Stimulated activated CD4-positive, alpha-beta T cell treated with anti-CD3 and anti-CD28 coated beads, Interleukin-2, amount 100 ng/mL, for 24 hours (primary cell): ENCODE measurements at places on chromosomes 11 and 22.

DNA sequence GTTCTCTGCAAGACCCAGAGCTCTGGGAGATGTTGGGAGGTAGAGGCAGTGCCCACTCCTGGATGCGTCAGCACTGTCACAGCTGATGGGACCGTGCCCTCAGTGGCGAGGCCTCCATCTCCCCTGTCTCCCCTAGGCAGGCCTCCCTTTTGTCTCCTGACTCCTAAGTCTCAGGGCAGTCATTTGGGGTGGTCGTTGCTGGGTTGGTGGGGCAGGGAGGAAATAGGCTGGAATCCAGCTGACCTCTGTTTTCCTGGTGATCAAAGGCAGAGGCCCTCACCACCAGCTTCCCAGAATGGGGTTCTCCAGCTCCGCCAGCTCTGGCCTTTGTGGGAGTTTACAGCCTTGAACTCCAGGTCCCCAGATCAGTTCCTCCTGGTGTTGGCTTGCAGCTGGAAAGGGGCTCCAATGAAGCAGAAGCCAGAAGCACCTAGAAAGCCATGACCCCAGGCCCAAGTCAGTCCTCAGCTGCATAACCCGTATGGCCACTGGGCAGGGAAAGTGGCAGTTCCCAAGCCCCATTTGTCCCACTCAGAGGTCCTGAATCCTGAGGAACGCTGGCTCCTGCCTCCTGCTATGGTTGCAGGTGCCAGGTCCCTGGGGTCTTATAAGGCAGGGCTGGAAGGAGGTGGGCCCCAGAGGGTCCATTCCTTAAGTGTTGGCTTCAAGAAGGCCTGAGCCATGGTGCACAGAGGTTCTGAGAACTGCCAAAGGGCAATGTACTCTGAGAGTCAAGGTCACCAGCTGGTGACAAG, 7.3 kb upstream of the FXYD2 start:
- peak; percentile 13 for DNase-seq

GRCh38 chr11:1844221-1845094, 5.7 kb downstream of the TNNI2 start:
- DNase-seq: peak; percentile 59

- no peak for DNase-seq
Measured at GRCh38 chr22:38051261-38051660, 5.9 kb upstream of the PICK1 start.

DNA sequence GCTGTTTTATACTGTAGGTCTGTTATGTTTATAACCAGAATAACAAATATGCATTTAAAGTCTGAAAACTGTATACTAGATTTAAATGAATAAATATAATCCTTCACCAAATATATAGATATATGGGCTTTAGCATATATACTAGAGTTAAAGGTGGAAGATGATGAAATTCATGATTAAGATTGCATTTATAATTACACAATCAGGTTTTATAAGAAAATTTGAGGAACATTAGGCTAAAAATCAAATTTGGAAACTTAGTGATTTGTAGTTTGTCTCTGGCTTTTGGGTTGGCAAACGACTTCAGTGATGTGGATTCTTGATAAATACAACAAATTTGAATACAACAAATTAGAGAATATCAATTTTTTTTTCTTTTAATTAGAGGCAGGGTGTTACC, 10.0 kb downstream of the BCL2L13 start:
- DNase-seq: no peak

GRCh38 chr11:106480581-106481190, 403.2 kb downstream of the AASDHPPT start:
- DNase-seq: no peak

GRCh38 chr22:43044290-43044712, 29.4 kb upstream of the PACSIN2 start:
- DNase-seq: no peak

DNA sequence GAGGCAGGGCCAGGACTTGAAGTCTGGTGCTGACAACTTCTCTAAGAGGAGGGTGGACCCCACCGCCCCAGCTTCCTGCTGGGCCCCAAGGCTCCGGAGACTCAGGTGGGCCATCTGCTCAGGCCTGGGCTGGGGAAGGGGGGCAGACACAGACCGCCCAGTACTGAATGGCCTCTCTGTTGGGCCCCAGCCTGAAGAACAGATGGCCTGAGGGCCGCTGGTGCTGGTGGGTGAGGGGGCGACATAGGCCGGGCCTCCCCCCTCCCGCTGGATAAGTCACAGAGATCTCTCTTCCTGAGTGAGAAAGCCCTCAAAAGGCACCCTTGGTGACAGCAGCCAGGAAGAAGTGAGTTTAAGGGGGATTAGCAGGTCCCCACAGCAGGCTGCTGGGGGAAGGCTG, 12.5 kb upstream of the TP53I11 start:
- no peak for DNase-seq

- peak; percentile 25 for DNase-seq
Measured at GRCh38 chr11:123020968-123021367, 39.3 kb upstream of the BSX start.

DNA sequence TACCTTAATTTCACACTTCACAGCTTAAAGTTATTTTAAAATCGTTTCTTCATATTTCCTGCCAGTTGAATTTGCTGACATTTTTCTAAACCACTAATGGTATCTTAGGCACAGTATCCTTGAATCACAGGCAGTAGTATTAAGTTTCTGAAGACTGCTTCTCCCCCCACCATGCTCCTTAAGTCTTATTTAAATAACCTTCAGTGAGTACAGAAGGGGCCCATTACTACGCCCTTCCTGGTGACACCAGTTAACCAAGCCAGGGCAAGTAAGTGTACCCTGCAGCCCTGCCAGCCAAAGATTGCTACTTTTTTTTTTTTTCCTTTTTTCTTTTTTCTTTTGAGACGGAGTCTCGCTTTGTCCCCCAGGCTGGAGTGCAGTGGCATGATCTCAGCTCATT, 19.9 kb downstream of the KDM2A start:
- DNase-seq: no peak

DNA sequence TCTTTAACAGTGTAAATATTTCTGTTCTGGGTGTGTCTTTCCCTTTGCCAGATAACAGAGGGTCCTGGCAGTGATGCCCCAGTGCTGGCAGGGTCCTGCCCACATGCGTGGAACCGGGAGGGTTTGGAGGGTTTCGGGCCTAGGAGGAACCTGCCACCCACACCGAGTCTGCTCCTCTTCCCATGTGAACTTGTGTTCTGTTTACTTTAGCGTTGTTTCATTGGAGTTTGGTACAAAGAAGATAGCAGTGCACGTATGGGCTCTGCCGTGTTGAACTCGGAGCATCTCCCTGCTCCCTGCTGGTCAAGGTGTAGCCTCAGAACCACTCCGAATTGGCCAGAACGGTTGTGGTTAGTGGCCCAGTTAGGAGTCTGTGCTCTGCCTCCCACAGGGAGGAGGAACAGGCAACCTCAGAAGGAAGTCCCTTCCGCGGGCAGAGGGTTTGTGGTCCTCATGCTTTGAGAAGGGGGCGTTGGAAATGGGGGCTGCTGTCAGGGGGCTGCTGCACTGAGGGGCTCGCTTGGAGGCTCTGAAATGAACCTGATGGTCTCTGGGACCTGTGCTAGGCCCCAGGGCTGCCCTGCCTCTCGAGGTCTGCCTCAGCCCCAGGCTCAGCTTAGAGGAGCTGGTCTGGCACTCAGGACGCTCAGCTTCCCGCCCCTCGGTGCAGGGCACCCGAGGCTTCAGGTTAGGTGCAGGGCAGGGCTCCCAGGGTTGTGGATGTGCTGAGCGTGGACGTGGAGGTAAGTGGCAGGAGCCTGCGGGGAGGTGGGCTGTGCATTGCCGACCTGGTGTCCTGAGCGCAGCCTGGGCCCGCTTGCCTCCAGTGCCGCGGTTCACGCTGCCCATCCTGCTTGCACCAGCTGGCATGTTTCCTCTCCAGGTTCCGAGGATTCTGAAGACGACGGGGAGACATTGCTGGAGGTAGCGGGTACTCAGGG, 10.4 kb downstream of the PHRF1 start:
- no peak for DNase-seq

- DNase-seq: no peak
Measured at GRCh38 chr22:31085493-31085824, 4.3 kb downstream of the SMTN start.

DNA sequence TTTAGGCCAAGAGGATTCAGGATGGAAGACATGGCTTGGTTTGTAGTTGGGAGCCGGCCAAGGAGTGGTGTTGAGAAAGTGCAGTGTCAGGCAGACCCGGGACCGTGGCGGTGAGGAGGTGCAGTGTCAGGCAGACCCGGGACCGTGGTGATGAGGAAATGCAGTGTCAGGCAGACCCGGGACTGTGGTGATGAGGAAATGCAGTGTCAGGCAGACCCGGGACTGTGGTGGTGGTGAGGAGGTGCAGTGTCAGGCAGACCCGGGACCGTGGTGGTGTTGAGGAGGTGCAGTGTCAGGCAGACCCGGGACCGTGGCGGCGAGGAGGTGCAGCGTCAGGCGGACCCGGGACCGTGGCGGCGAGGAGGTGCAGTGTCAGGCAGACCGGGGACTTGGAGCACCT, 59.7 kb downstream of the LRP5 start:
- DNase-seq: no peak

- DNase-seq: no peak
Measured at GRCh38 chr11:10611979-10612862, 43.8 kb upstream of the LYVE1 start.

GRCh38 chr11:42571131-42571877, 740.5 kb upstream of the API5 start:
- no peak for DNase-seq

GRCh38 chr11:123484448-123484847, 54.4 kb downstream of the GRAMD1B start:
- DNase-seq: no peak

GRCh38 chr11:119262668-119263351, 54.1 kb downstream of the MCAM start:
- no peak for DNase-seq

GRCh38 chr11:113778111-113778910, 1.3 kb upstream of the CLDN25 start:
- no peak for DNase-seq

DNA sequence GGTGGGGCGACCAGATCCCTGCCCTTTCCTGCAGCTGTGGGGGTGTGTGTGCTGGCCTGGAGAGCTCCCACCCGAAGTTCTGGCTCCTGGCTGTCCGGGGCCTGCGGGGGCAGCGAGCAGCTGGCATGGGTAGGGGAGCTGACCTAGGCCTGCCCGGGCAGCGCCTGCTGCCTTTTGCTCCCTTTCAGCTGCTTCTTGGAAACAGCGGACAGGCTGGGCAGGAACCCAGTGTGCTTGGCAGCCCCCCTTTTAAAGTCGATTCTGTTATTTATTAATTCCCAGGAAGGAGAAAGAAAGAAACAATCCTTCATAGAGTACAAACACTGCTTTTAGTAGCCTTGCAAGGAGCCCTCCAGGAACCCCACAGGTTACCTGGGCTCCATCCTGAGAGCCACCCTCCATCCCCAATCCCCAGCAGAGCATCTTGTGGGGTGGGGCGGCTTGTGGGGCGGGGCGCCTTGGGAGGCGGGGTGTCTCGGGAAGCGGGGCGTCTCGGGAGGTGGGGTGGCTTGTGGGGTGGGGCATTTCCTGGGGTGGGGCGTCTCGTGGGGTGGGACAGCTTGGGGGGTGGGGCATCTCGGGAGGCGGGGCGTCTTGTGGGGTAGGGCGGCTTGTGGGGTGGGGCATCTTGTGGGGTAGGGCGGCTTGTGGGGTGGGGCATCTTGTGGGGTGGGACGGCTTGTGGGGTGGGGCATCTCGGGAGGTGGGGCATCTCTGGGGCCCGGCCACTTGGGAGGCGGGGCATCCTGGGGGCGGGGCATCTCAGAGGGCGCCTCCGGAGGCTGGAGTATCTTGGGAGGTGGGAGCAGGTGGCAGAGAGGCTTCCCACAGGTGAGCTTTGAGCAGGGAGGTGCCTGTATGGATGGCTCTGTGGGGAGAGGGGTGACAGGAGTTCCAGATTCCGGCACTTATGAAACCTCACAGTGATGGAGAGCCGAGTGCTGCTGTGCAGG, 7.0 kb downstream of the CD81 start:
- no peak for DNase-seq

DNA sequence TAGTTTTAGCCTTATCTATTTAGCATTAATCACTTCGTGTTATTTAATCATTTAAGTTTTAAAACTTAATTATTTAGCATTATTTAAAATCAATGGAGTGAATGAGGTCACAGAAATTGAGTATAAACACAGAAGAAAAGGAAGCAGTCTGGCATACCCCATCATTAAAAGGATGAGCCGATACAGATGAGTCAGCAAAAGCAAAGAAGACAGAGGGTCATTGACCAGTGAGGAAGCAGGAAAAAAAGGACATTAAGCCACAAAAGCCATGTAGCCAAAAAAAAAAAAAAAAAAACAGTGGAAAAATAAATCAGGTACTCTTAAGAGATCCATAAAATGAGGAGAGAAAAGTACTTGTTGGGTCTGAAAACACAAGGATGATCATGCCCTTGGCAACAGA, 71.5 kb downstream of the TYR start:
- no peak for DNase-seq

- no peak for DNase-seq
Measured at GRCh38 chr11:122190768-122191167, 74.8 kb upstream of the BLID start.

- no peak for DNase-seq
Measured at GRCh38 chr11:102188488-102188887, 78.2 kb downstream of the YAP1 start.

- no peak for DNase-seq
Measured at GRCh38 chr11:31874631-31875191, 63.6 kb upstream of the PAX6 start.

- DNase-seq: no peak
Measured at GRCh38 chr11:74966651-74967050, 17.6 kb downstream of the SPCS2 start.

DNA sequence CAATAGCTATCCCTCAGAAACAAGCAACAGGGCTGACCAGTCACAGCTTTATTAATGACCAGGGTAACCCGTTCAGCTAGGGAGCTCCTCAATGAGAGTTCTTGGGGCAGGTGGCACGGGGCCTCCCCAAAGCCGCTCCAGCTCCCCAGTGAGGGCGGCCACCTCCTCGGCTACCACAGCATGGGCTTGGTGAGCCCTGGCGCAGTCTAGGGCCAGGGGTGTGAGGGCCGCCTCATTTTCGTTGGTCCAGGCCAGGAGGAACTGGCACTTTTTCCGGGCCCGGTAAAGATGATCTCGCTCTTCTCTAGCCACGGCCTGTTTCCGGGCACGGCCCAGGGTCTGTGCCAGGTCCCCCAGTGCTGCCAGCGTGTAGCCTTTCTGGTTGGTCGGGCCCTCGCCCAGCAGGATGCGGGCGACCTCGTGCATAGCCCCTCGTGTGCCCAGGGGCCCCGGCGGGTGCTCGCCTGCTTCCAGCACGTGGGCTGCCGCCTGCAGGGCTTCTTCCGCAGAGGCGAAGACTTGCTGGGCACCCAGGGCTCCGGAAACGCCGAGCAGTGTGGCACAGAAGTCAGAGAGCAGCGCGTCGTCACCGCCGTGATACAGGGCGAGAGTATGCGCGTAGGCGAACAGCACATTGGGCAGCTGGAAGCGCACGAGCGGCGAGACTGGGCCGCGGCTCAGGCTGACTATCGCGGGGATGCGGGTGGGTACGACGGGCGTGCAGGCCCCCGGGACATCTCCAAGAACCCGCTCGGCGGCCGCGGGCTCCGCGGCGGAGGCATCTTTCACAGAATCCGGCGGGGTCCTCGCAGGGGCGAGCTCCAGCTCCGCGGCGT, 913 bp downstream of the ZNHIT2 start:
- DNase-seq: peak; percentile 66

- no peak for DNase-seq
Measured at GRCh38 chr11:113016905-113017304, 55.7 kb downstream of the NCAM1 start.
